ENCODE measurements at places on chromosomes 1 and 21.

DNA sequence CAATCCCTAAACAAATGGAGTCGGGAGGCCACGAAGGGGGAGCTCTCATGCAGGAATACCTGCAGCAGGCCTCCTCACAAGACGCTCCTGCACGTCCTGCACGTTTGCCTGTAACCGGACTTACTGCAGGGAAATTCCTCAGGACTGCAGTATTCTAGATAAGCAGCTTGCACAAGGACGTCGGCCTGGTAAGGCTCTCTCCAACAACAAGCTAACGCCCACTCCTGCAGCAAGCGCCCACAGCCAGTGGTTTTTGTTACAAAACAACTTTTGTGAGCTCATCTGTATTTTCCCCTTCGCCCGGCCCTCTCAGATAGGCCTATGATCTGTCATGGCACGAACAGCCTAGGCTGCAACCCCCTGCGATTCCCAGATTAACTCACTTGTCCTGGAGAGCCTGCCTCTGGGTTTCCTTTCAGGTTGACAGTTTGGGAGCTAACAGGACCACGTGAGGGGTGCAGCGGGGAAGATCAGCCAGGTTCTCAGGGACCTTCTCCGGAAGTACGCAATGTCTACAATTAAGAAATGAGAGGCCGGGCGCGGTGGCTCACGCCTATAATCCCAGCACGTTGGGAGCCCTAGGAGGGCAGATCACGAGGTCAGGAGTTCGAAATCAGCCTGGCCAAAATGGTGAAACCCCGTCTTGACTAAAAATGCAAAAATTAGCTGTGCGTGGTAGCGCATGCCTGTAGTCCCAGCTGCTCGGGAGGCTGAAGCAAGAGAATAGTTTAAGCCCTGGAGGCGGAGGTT, 921 bp upstream of the MIB2 start:
- peak; percentile 47 for DNase-seq

DNA sequence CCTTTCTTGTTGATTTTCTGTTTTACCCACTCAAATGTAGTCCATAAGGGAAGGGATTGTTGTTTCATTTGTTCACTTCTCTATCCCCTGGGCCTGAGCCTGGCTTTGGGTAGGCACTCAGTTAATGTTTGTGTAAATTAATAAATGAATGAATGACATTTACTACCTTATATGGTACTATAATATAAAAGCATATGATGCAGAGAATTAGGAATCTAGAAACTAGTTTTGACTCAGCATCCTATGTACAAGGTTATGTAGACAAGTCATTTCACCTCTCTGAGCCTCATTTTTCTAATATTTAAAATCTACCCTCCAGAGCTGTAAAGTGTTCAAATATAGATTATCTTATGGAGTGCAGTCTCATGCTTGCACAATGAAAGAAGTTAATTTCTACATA, 68.9 kb upstream of the S1PR1 start:
- no peak for DNase-seq

- DNase-seq = peak; percentile 21
Observed at GRCh38 chr1:234676103-234676594, 66.2 kb upstream of the IRF2BP2 start.

DNA sequence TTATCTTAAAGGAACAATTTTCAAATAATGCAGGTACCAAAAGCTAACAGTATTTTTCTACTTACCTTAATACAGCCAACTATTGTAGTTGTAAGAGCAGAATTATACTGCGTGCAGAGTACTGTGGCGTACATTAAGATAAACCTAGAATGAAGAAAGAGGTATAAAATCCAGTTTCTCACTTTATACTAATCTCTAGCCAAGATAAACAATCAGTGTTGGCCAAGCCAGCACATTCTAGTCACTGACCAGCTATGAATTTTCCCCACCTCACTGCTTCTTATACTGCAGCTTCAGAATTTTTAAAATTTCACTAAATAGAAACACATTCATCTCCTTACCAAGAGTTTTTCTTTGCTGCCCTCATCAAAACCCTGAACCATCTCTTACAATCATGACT, 33.6 kb downstream of the SLC35D1 start:
- no peak for DNase-seq

DNA sequence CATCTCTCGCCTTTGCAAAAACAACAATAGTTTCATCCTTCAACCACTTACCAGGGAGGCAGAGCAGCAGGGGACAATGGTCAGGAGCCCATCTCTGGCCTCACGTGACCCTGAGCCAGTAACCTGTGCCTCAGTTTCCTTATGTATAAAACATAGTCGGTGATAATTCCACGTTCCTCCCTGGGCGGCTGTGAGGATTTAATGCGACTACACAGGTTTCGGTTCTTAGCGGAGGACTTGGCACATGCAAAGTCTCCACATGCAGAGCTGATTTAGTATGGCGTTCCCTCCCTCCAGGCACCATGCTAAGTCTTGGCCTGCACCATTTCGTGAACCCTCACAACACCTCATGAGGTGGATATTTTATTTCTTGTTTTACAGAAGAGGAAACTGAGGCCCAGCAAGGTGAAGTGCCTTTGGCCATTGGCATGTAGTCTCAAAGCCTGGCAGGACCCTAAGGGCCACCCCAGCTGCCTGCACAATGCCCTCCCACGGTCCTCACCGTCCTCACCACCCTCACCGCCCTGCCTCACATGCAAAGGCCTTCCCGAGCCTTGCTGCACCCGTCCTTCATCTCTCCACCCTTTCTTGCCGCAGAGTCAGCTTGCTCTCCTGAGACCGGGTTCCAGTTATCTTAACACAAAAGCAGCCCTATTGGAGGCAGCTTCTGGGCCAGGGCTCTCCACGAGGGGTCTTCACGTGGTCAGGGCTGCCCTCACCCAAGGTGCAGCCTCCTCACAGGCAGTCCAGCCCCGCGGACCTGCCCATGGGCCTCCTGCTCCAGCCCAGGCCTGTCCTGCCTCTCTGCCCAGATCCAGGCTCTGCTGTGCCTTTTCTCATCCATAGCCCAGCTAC, 48.9 kb downstream of the SYF2 start:
- no peak for DNase-seq

DNA sequence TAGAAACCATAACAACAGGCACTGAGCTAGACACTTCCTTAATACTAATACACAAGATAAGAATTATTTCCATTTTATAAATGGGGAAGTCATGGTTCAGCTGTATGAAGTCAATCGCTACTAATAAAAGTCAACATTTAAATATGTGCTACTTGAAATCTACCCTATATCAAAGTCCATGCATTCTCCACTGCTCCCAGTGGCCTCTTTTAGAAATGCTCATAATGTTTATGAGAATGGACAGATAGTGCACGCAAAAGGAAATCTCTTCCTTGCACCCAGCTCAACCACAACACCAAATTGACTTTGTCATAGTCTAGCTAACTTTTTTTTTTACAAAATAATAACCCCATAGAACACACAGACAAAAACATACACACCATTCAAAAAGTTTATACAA, 281.7 kb upstream of the CXADR start:
- no peak for DNase-seq

DNA sequence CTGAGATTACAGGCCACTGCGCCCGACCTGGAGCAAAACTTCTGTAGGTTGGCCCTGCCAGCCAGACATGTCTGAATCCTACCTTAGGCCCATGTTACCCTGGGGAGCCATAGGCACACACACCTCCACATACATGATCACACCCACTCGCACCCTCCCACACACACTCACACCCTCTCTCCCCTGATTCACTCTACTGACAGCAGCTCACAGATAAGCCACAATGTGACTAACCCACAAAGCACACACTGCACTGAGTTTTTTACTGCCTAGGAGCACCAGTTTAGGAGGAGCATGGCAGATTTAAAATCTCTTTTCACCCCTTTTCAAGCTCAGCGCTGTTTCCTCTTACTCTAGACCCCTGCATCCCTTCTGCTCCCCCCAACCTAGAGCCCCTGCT, 41.7 kb downstream of the SLC30A1 start:
- no peak for DNase-seq

- peak; percentile 45 for DNase-seq
Observed at GRCh38 chr1:1250786-1251284, 4.3 kb upstream of the C1QTNF12 start.

DNA sequence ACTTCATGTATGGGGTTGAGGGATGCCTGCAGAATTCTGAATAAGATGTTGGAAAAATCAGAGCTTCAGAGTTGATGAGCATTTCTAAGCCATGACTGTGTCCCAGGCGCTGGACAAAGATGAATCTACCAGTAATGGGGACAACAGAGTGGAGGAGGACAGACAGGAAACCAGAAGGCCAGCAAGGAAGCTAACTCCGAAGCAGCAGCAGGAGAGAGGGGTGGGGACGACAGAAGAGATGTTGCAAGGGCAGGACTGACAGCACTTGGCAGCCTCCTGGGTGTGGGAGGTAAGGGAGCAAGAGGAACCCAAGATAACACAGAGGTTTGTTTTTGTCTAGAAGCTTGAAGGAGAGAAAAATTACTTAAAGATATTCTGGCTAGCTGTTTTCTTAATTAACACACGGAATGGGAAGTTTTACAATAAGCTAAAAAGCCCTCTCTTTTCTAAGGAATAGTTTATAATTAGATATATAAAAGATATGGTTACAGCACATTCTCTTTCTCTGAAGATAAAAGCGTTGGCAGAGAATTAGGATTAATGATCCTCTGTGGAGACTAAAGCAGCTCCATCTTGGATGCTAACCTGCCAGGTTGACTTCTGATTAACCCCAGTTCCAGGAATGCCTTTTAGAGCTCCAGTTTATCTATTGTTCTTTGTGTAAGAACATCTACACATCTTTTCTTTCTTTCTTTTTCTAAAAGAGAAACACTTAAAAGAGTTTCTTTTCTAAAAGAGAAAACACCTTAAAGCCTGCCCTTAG, 92.7 kb downstream of the TENT5C start:
- no peak for DNase-seq

DNA sequence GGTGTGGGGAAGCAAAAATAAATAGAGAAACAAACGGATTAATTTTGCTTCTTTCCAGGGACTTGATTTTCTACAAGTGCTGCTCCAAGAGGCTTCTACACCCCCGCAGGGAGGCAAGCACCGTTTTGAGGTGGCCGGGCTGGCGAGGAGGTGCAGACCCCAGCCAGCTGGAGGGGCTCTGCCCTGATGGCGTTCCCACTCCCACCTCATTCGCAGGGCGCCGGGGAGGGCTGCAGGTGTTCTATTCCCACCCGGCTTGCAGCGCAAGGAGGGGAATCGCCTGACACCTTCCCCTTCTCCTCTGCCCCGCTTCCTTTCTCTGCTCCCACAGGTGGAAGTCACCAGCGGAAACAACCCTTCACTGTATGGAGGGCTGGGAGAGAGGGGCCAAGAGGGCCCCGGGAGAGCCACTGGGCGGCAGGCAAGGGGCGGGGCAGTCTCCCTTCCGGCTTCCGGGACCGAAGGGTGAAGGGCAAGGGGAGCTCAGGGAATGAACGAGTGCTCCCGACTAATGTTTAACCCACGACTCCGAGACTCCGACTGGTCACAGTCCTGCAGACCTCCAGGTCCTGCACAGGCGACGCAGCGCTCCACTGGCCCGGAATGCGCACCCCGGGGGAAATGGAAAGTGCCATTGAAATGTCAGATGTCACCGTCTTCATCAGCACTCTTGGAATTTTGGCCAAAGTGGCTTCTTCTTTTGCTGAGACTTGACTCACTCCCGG, 29.1 kb downstream of the TEX35 start:
- peak; percentile 46 for DNase-seq

- DNase-seq = no peak
Observed at GRCh38 chr1:72286401-72286800, 4.1 kb upstream of the NEGR1 start.

GRCh38 chr1:153292185-153292584, 20.6 kb downstream of the PGLYRP3 start:
- no peak for DNase-seq

DNA sequence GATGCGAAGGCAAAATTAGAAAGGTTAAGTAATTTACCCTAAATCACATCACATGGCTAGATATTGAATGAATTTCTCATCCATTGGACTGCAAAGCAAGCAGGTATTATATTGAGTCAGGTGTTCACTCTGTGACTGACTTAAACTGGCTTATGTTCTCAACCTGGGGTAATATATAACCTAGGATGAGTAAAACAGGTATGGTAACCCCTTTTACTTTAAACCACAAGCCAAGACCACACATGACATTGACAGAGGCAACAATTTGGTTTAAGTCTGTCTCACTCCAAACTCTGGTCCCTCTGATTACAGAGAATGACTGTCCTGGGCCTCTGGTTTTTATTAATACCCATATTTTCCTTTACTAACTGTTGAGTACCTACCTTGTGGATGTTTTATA, 33.3 kb downstream of the MAEL start:
- no peak for DNase-seq

- no peak for DNase-seq
Observed at GRCh38 chr1:1351511-1352427, 2.6 kb upstream of the DVL1 start.

DNA sequence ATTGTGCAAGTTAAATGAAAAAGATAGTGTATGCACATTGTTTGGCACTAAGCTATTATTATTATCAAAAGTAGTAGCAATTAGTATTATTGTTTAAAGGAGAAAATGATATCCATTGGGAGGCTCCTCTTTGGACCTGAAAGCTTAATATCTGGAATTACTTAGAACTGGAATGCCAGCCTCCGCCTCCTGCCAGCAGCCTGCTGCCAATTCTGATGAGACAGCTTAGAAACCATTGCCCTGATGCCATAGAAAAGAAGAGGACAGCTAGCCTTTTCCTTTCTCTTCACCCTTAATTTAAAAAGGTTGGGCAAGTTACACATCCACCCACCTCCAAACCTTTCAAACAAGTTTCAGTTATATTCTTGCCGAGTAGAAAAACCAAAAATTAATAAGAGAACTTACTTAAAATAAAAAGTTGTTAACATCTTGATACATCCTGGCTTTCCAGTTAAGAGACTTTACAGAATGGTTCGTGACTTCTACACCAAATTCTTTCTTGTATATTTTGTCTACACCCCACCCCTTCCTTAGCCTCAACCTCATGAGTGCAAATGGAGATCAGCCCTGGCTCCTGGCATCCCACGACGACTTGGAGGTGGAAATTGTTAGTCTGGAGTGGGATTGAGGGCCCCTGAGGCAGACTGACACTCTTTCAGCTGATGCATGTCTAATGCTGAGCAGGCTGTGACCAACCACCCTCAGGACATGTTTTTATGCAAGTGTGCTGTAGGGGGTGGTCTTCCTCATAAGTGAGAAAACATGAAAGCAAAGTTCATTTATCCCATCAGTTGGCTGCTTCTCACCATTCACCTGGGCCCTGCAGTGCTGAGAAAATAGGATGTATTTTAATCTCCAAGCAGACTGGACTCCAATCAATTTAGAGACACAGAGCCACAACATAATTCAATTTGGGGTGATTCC, 120.6 kb downstream of the KCNJ15 start:
- no peak for DNase-seq

GRCh38 chr1:63405987-63406386, 38.6 kb downstream of the ALG6 start:
- no peak for DNase-seq

DNA sequence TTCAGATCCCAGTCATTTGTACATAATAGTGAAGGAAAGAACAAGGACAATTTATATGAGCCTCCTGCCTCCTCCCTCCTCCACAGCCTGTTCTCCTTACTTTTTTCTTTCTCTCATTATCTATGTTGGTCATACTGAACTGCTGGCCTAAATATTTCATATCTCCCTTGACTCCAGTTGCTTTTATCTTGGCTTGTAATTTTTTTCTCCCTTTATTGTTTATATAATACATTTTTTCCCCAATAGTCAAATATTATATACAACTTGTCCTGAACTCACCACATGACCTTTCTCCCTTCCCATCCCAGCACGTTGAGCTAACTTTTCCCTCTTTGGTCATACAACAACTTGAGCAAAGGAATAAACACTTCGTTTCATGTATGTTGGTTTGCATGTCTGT, 752.1 kb downstream of the LTN1 start:
- no peak for DNase-seq

- no peak for DNase-seq
Observed at GRCh38 chr1:30008372-30008997, 714.9 kb downstream of the MATN1 start.

All from activated T-cell treated with anti-CD3 and anti-CD28 coated beads for 48 hours (primary cell).